ENCODE measurements at places on chromosomes 11 and 22.

- H3K27ac ChIP-seq, result no peak overlapping the region
- H3K27me3 ChIP-seq, result peaks cover 23% of the 10 kb centered on the region
- H3K4me3 ChIP-seq, result no peak overlapping the region
- DNase-seq, result no peak
- no peaks in the 10 kb centered on the region for H3K36me3 ChIP-seq
Measured at GRCh38 chr22:40008726-40009291, 14.1 kb downstream of the FAM83F start.

- H3K4me3 ChIP-seq, result no peak overlapping the region
- DNase-seq, result no peak
- H3K4me1 ChIP-seq, result no peaks in the 10 kb centered on the region
Measured at GRCh38 chr22:30483169-30483568, 11.4 kb upstream of the SEC14L3 start.

DNA sequence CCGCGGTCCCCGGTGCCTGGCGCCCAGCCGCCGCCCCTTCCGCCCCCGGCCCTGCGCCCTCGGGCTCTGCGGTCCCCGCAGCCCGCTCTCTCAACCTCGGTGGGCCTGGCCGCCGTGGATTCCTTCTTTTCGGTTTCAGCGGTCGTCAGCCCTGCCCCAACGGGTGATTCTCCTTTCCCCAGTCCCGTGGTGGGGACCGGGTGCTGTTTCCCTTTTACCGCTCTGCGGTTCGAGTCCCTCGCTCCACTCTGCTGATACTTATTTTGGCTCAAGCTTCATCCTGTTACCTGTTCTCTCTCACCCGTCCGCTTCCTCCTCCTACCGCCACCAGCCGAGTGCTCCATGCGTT lies 494 bp downstream of the ZDHHC5 start:
- H3K36me3 ChIP-seq, result peaks cover 42% of the 10 kb centered on the region
- H3K27me3 ChIP-seq, result no peaks in the 10 kb centered on the region
- peaks cover 53% of the 10 kb centered on the region for H3K4me1 ChIP-seq
- DNase-seq, result no peak
- H3K27ac ChIP-seq, result peak overlapping the region; percentile 100
- peak overlapping the region; percentile 91 for H3K4me3 ChIP-seq

DNA sequence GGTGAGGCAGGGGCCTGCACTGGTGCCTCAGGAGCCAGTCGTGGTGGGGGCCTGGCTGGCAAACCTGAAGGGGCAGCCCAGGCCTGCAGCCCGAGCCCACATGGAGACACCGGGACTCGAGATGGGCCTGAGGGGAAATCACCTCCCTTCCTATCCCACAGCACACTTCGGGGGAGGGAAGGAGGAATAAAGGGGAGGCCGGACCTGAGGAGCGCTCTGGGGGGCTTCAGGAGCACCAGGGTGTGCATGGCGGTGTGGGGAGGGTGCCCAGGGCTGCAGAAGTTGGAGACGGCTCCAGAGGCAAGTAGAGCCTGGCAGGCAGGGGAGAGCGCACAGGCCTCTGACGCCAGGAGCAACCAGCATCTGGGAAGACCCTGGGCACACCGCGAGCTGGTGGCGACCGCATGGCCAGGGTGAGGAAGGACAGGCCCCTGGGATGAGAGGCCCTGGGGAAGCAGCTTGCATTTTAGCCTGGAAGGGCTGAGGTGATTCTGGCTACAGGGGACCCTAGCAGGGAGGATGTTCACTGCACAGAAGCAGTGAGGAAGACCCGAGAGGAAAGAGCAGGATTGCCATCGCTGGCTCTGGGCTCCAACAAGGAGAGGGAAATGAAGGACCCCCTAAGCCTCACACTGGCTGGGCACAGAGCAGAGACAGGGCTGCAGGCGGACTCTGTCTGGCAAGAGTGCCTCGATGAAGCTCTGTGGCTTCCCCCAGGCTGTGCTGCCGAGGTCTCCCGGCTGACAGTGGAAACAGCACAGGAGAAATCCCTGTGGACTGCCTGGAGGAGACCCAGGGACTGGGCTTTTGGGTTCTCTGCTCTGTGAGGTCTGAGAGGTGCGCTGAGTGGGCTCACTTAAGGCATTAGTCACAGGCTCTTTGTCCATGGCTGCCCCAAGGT lies 457.7 kb downstream of the BRD1 start:
- no peaks in the 10 kb centered on the region for H3K4me1 ChIP-seq
- H3K27me3 ChIP-seq, result peaks cover 26% of the 10 kb centered on the region
- peak; percentile 20 for DNase-seq
- no peak overlapping the region for H3K4me3 ChIP-seq
- H3K36me3 ChIP-seq, result no peaks in the 10 kb centered on the region
- no peak overlapping the region for H3K27ac ChIP-seq

GRCh38 chr11:35165423-35166368 lies 26.7 kb downstream of the CD44 start:
- peak overlapping the region; percentile 99 for H3K27ac ChIP-seq
- peak overlapping the region; percentile 74 for H3K4me3 ChIP-seq
- peaks cover 83% of the 10 kb centered on the region for H3K36me3 ChIP-seq
- DNase-seq, result peak; percentile 73

- DNase-seq, result peak; percentile 71
- H3K27ac ChIP-seq, result no peak overlapping the region
- no peaks in the 10 kb centered on the region for H3K27me3 ChIP-seq
- H3K4me3 ChIP-seq, result no peak overlapping the region
Measured at GRCh38 chr11:63635762-63636465, 21.7 kb upstream of the PLAAT3 start.

DNA sequence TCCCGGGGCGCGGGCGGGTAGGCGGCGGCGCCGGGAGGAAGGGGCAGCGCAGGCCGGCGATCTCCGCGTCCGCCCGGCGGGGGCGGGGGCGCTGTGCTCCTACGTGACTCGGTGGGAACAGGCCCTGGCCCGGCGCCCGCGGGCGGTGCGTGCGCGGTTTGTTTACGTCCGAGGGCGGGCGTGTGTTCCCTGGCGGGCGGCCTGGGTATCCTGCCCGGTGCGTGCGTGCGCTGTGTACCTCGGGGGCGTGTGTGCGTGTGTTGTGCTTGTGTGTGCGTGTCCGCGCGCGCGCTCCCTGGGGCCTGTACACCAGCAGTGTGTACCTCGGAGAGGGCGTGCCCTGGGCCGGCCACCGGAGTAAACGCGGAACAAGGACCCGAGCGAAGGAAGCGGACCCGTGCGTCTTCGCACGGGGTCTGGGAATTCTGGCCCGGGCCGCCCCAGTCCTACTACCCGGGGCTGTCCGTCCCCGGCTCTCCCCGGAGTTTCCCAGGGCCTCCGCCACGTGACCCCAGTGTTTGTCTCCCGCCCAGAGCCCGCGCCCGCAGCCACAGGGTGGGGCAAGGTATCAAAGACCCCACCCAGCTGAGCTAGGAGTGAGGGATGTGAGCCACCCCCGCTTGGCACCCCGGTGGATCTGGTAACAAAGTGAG lies 769 bp downstream of the MAFF start:
- peaks cover 39% of the 10 kb centered on the region for H3K4me1 ChIP-seq
- H3K36me3 ChIP-seq, result peaks cover 4% of the 10 kb centered on the region
- H3K27me3 ChIP-seq, result no peaks in the 10 kb centered on the region
- peak overlapping the region; percentile 91 for H3K27ac ChIP-seq
- DNase-seq, result peak; percentile 69
- peak overlapping the region; percentile 85 for H3K4me3 ChIP-seq

DNA sequence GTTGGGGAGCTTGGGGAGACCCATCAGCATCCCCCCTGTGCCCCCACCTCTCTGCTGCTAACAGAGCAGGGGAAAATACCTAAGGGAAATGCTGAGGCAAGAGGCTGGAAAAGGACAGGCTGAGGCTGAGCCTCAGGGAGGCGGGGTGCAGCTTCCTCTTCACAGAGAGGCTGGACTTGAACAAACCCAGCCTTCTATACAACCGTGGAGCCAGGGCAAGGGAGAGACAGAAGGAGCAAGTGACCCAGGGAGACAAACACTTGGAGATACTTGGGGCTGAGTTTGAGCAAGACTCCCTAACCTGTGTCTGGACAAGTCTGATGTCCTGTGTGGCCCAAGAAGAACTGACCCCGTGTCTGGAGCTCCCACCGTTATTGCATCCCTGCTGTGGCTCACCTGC lies at the start of gene SLCO2B1:
TSS of gene SLCO2B1 (plus strand) at position 229 of the 400 bp plus-strand sequence. CDS start 275 bp downstream, outside the sequence.
- no peak within 1 kb of the TSS for H3K4me3 ChIP-seq
- no peaks in the 10 kb centered on the region for H3K36me3 ChIP-seq
- no peak within 1 kb of the TSS for H3K27ac ChIP-seq
- H3K27me3 ChIP-seq, result peaks cover 3% of the 10 kb centered on the region
- DNase-seq, result no peak

DNA sequence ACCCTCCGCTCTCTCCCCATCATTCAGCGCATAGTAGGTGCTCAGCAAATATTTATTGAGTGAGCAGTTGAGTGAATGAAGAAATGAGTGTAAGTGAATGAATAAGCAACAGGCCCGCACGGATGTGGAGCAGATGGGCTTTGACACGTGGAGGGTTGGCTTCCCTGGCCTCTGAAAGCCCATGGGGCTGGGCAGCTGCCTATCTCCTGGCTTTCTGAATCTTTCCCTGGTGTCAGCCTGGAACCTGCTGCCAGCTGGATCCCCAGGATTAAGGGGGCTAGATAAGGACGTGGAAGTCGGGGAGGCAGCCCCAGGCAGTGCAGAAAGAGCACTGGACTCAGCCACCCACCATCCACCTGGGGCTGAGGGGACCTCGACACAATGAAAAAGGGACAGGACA lies 12.6 kb downstream of the IL2RB start:
- no peak for DNase-seq
- peaks cover 99% of the 10 kb centered on the region for H3K36me3 ChIP-seq
- no peak overlapping the region for H3K4me3 ChIP-seq
- H3K27ac ChIP-seq, result peak overlapping the region; percentile 99
- H3K27me3 ChIP-seq, result no peaks in the 10 kb centered on the region

- no peaks in the 10 kb centered on the region for H3K27me3 ChIP-seq
- peak; percentile 49 for DNase-seq
Measured at GRCh38 chr11:13338427-13339069, 61.0 kb downstream of the BMAL1 start.

DNA sequence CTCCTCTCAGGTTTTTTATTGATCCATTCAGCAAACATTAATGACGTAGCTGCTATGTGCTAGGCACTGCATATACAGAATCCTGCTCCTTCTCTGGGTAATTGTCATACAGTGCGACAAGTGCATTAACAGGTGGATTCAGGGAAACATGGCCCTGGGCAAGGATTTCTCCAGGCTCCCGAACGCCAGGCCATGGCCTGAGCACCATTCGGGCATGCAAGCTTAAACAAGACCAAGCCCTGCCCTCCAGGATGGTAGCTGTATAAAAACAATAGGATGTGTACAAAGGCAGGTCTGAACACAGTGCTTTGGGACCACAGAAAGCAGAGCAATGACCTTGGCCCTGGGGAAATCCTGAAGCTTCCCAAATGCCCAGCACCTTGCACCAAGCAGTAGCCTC lies 9.1 kb upstream of the SYT7 start:
- H3K36me3 ChIP-seq, result no peaks in the 10 kb centered on the region
- H3K27ac ChIP-seq, result no peak overlapping the region
- no peak overlapping the region for H3K4me3 ChIP-seq
- H3K27me3 ChIP-seq, result peaks cover 50% of the 10 kb centered on the region

DNA sequence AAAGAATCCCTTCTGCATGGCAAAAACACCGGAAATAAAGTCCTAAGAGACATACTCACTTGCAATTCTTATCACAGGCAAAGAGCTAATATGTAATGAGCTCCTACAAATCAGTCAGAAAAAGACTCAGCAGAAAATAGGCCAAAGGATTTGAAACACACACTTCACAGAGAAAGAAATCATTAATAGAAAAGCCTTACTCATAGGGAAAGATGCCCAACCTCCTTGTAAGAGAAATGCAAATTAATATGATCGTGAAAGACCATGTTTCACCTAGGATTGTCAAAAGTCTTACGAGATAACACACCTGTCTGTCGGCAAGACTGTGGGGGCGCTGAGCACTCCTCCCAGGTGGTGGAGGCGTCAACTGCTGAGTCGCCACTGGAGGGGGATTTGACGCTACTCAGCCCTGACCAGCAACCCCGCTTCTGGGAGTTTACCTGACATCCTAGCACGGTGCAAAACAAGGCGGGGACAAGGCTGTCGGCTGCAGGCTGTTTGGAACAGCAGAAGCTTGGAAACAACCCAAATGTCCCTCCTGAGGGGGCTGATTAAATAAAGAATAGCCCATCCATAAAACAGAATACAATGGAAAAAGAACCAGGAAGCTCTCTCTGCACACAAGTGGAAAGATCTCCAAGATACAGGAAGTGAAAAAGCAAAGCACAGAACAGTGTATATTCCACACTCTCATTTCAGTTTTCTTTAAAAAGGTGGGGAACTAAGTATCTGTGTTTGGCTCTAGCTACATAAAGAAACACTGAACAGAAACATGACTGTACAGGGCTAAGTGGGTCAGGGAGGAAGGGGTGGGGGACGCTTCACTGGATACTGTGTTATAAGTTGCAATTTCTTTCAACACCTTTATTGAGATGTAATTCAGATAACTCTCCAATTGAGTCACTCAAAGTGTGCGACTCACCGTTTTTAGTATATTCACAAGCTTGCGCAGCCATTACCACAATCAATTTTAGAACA lies 11.5 kb downstream of the CSNK1E start:
- peak; percentile 47 for DNase-seq
- no peaks in the 10 kb centered on the region for H3K27me3 ChIP-seq
- H3K4me3 ChIP-seq, result peak overlapping the region; percentile 18

GRCh38 chr11:73359930-73360742 lies 16.1 kb upstream of the RELT start:
- no peak overlapping the region for H3K4me3 ChIP-seq
- H3K36me3 ChIP-seq, result no peaks in the 10 kb centered on the region
- H3K27me3 ChIP-seq, result no peaks in the 10 kb centered on the region
- H3K27ac ChIP-seq, result no peak overlapping the region

DNA sequence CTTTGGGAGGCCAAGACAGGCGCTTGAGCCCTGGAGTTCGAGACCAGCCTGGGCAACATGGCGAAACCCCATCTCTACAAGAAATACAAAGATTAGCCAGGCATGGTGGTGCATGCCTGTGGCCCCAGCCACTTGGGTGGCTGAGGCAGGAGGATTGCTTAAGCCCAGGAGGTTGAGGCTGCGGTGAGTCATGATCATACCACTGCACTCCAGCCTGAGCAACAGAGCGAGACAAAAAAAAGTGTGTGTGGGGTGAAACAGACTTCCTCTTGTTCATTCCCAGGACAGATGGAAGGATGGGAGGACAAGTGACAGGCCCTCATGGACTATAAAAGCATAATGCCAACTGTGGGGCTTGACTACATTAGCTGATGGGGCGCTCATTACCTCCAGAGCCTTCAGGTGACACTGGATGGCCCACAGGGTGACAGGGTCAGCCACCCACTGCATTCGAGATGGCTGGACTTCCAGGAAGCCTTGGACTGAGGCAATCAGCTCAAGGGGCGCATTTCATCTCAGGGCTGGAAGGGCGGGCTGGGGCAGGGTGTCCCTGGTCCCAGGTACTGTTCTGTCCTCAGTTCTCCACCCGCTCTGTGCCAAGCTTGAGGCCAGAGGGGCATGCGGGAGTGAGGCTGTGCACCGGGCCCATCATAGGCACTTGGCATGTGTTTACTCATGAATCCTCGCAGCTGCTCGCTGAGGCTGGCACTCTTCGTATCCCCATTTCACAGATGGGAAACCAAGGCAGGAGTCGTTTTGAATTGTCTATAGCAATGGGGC lies 12.5 kb downstream of the NPTXR start:
- DNase-seq, result no peak
- no peaks in the 10 kb centered on the region for H3K27me3 ChIP-seq
- no peak overlapping the region for H3K4me3 ChIP-seq
- no peak overlapping the region for H3K27ac ChIP-seq
- H3K36me3 ChIP-seq, result no peaks in the 10 kb centered on the region

All from activated T-cell treated with anti-CD3 and anti-CD28 coated beads, Interleukin-2, amount 50 U/mL, for 24 hours (primary cell).